AG09309 (cell line): ENCODE measurements at places on chromosomes 6 and 20.
A peak's percentile ranks its signal among the peaks of the same experiment; 100 is the strongest.

DNA sequence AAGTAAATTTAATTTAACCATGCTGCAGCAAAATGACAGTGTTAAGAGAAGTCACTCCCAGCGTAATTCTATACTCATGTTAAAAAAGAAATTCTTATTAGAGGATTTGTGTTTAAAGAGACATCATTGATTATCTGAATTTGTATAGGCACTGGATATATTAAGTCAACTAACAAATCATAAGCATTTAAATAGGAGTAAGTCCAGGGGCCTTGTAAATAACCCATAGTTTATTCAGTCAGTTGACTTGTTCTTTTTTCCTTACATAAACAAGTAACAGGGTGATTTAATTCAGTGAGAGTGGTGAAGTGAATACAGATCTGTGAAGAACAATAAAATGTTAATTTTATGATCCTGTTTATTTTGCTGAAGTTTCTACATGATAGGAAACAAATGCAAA lies 22.4 kb downstream of the LYRM4 start:
- no peak for DNase-seq

DNA sequence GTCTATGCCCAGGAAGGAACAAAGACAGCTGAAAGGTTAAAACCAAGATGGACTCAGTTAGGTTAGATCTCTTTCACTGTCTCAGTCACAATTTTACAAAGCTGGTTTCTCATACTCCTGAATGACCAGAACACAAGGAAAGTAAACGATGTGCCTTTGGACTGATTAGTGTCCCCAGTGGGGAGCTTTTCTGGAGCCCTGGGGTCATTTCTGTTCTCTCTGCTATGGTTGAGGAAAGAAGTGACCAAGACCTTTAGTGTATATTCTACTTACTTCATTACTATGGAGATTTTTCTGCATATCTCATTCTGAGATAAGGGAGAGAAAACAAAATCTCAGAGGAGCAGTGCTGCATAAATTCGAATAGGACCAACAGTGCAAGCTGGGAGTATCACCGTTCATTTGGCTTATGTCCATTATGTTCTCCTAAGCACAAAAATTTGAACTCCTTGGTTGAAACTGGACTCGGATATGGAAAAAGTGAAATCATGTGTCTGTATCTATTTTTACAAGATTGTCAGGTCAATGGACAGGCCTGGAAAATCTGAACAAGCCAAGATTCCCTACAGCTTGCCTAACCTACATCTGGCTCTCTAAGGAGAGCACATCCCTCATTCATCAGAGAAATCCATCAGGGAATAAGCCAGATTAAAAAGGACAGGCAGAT lies 34.4 kb upstream of the ENPP1 start:
- no peak for DNase-seq

GRCh38 chr20:62959101-62959971 lies 6.8 kb downstream of the SLC17A9 start:
- DNase-seq = no peak

DNA sequence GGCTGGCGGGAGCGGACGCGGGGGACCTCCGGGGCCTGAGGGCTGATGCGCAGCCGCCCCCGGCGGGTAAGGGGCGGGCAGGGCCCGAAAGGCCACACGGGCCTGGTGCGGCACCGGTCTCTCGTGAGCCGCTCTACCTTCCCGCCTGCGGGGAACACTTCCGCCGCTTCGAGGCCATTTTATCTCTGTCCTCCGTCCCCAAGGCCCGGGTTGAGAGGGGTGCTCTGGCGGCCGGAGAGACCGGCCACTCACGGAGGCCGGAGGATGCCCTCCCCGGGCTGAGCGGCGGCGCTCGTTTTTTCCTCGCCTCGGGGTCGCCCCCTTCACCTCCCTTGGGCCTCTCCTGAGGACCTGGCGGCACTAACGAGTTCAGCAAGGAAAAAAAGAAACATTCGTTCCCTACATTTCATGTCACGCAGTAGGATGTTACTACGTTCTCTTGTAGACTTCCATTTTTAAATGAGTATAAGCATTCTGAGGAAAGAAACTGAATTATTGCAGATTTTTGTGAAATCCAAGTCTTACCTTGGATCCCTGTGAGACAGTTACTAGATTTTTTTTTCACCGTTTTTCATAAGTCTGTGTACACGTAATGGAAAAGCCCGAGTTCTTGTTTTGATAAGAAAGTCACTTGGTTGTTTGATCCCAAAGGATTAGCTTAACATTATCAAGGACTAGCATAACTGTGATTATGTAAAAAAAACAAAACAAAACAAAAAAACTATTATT lies 575 bp downstream of the WTAP start:
- no peak for DNase-seq

GRCh38 chr20:47540443-47541354 lies 39.0 kb downstream of the NCOA3 start:
- DNase-seq = no peak

DNA sequence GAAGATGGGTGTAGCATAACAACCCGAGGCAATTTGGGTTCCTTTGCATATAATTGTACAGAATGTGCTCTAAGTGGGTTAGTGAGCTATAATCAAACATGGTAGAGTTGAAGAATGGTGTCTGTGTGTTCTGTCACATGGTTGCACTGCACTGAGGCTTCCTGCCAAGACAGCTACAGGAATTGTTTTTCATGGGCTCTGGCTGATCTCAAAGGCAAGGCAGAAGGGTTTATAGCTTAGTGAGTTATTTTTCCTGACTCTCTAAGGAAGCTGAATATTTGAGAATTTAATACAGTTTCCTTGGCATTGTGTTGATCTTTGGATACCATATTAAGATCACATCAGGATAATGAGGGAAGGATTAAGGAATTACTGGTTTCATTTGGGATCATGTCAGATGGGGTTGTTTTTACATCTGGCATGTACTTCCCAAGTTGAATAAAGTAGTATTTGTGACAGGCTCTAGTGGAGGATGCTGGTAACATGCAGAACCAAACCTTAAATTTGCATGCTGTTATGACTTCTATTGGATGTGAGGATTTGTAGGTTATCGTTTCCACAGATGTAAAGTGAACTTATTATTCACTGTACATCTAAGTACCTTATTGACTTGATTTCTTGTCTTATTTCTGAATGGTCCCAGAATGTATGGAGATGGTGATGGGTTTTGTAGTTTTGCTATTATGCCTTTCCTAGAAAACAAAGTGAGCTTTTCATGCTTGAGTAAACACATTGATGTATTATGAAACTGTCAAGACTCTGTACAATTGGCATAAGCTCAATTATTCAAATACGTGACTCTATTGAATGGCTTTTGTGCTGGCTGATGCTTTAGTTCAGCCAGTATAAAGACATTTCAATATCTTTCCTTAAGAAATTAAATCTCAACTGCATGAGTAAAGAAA lies 43.3 kb downstream of the LRRC1 start:
- DNase-seq = no peak

DNA sequence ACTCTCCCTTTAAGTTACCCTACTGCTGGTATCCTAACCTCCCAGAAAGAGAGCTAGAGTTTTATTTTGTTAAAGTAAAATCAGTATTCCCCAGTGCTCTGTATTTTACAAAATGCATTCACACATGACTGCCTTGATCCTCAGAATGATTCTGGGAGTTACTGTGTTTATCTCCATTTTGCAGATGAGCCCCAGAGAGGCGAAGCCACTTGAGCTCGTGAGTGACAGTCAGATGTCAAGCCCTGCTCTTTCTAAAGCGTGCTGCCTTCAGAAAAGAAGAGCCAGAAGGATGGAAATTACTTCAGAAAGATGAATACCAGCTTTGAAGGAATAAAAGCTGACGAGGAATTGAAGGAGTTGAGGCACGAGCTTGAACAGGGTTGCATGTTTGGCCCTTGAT lies 14.1 kb upstream of the OSER1 start:
- DNase-seq = no peak

- DNase-seq = no peak
Observed at GRCh38 chr20:54598352-54598751, 123.0 kb downstream of the DOK5 start.

GRCh38 chr20:57707320-57707719 lies 2.5 kb downstream of the PMEPA1 start:
- no peak for DNase-seq

GRCh38 chr6:3322366-3322890 lies 63.7 kb downstream of the PSMG4 start:
- no peak for DNase-seq

- peak; percentile 14 for DNase-seq
Observed at GRCh38 chr6:118705544-118706491, 54.4 kb upstream of the CEP85L start.

GRCh38 chr6:43170931-43171706 lies at the start of gene SRF:
Gene SRF (plus strand): TSS chr6:43171269. CDS start chr6:43171657, 388 bp downstream.
- peak; percentile 97 for DNase-seq

DNA sequence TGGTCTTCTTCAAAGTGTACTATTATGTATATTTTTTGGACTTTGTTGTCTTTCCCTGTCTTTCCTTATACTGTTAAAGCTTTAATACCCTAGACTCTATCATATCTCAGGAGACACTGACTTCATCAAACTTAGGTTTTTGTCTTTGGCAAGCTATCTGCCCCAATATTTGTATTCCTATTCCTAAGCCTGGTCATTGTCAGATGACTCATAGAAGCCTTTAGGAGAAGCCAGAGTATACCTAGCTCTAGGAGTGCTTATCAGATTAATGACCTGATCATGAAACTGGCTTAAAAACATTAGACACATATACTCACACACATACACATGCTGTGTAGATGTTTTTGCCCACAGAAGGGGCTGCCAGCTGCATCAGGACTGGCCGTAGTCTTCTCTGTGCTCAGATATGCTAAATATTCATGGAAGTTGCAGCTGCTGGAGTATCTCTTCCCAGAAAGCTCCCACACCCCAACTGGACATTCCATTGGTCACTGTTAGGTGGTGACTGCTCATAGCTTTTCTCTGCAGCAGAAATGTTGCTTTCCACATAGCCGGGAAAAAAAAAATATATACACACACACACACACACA lies 102.0 kb downstream of the ANKS1A start:
- no peak for DNase-seq

DNA sequence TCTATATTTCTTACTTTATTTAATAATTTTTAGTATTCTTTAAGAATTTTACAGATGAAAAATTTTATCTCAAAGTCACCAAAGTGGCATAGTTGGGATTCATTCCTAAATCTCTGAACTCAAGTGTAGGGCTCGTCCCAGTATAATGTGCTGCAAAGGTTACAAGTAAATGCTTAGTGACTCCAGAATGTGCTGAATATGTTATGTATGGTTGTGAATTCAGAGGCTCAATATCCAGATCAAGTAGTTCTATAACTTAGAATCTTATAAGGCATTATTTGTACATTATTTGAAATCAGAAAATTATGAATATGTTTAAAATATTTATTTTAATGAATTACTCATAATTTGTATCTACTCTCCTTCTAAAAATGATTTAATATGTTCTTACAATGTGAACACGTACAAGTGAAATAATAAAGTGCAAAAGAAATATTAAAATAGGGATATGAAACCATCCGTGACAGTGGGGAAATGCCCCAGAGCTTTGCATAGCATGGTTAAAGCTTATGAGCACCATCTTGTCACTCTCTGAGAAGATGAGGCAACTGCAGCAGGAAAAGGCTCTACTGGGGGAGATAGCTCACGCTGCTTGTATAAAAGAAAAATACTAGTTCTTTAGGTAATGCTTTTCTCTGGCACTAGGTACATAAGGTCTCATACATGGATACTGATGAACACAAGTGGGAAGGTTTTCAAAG lies 259.0 kb downstream of the FOXC1 start:
- no peak for DNase-seq

DNA sequence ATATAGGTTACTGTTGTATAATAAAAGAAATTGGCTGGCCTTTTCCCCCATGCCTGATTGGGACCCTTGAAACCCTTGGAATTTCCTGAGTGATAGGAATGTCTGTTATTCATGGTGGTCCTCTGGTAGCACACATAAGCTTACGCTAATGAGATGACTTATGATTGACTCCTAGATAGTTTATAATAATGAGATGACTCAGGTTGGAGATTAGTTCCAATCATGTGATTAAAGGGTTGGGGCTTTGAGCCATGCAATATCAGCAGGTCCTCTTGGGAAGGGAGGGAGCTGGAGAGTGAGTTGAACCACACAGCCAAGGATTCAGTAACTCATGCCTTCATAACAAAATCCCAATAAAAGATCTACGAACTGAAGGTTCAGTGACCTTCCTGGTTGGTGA lies 407.6 kb upstream of the MANEA start:
- DNase-seq = no peak
